ENCODE measurements at places on chromosomes 7 and 10.

- no peak for DNase-seq
Measured at GRCh38 chr10:64112701-64113355, 591.6 kb downstream of the REEP3 start.

DNA sequence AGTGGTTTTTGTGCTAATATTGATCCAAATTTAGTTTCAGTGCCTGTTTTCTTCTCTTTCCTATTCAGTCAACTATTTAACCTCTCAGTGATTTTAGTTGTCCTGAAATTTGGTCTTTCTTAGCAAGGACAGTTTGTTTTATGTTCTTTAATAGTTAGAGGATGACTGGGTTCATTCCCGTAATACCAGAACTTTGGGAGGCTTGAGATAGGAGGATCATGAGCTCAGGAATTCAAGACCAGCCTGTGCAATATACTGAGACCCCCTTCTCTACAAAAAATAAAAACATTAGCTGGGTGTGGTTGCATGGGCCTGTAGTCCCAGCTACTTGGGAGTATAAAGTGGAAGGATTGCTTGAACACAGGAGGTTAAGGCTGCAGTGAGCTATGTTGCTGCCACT is 148.3 kb downstream of the EXOC4 start:
- DNase-seq: no peak

GRCh38 chr10:73641328-73642060 is at the start of gene MYOZ1:
MYOZ1 (minus strand) TSS chr10:73641474; CDS start chr10:73640017, 1,457 bp downstream.
- DNase-seq: no peak

GRCh38 chr7:77276120-77276519 is 76.5 kb upstream of the FGL2 start:
- no peak for DNase-seq

DNA sequence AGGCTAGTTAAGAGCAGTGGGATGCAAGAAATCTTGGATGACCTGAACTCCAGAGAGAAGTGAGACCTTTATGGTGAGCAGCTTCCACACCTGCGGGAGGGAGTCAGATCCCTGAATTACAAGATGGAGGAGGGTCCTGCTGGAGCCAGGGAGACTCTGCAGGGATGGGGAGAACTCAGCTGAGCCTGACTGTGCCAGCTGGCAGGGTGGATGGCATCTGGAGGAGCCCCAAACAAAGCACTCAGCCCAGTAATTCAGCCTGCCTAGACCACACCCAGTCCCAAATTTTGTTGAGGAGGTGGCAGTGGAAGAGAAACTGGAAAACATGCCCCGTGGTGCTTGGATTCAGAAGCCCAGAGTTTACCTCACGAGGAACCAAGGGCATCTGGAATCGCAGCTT is 208.2 kb downstream of the WDR11 start:
- no peak for DNase-seq

GRCh38 chr10:133359554-133359971 is 1.7 kb upstream of the FUOM start:
- DNase-seq: no peak

- no peak for DNase-seq
Measured at GRCh38 chr10:17428351-17429097, 25.9 kb downstream of the ST8SIA6 start.

GRCh38 chr10:103181244-103181643 is 11.8 kb downstream of the NT5C2 start:
- DNase-seq: no peak

GRCh38 chr10:28179006-28179742 is 123.7 kb downstream of the MPP7 start:
- no peak for DNase-seq

- no peak for DNase-seq
Measured at GRCh38 chr10:10438335-10439100, 579.2 kb upstream of the CELF2 start.

Measured in ureter (tissue), 1 donor.